ENCODE measurements at places on chromosomes 7 and 10. TPM values are rescaled to one million over a fixed set of nuclear protein-coding genes. Genes with fewer than 3 reads are reported as not detected.

DNA sequence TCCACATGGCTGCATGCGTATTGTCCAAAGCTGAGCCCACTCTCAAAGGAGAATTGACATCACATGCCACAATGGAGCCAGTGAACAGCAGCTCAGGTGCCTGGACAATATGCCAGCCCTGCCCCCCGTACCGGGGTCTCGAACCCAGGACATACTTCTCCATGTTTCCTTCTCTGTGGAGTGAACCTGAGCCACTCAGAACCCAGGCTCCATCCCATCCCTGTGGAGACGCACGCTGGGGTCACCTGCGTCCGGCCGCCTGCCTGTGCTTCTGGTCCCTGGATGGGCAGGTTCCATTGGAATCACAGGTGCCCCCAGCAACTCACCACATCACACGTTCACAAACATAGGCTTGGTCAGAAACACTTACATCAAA lies 229.8 kb downstream of the DNAJB6 start:
- no peak for DNase-seq

- no peak for DNase-seq
Observed at GRCh38 chr7:130135208-130136205, 65.2 kb downstream of the KLHDC10 start.

GRCh38 chr7:25665374-25665773 lies 437.1 kb upstream of the NPVF start:
- DNase-seq = no peak

GRCh38 chr10:131708225-131708880 lies 192.5 kb upstream of the PPP2R2D start:
- DNase-seq = no peak

DNA sequence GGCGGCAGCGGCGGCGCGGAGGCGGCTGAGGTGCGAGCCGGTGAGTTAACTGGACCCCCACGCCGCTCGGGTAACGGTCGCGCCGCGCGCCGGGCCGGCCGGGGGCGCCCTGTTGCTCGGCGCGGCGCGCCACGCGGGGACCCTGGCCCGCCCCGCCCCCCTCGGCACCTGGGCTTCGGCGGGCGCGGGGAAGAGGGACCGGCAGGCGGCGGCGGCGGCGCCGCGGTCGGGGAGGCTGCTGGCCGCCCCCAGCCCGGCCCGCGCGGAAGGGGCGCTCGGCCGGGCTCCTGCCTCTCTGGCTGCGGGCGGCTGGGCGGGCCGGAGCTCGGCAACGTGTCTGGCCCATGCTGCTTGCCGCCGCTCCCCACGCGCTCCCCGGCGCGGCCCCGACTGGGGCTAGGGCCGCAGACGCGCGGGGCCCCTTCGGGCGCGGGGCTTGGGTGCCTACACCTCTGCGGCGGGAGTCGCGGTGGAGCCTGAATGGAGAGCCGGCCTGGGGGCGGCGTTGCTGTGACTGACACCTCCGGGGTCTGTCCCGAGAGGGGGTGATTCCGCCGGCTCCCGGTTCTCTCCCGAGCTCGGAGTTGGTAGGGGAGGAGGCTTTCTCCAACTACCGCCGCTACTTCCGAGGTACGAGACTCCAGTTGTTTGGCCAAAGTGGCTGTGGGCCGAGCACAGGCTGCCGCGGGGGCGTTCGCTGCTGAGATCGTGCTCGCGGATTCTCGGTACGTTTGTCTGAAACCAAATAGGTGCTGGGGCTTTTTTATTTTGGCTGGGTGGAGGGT lies 494 bp downstream of the PALS2 start:
- DNase-seq = no peak

DNA sequence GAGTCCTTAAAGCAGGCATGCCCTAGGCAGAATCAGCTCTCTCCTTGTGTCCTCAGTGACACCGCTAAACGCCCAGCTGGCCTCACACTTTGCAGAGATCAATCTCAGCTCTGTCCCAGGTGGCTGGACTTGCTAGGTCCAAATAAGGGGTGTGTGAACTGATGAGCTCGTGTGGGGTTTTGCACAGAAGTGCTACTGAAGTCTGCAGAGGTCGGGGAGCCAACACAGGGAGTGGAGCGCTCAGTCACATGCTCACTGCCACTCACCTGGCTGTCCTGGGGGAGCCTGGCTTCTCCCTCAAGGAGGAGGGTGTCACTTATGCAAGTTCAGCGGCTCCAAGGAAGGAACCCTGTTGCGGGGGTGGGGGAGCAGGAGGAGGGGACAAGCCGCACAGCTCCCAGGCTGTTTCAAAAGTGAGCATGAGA lies 2.0 kb downstream of the ELN start:
- no peak for DNase-seq

DNA sequence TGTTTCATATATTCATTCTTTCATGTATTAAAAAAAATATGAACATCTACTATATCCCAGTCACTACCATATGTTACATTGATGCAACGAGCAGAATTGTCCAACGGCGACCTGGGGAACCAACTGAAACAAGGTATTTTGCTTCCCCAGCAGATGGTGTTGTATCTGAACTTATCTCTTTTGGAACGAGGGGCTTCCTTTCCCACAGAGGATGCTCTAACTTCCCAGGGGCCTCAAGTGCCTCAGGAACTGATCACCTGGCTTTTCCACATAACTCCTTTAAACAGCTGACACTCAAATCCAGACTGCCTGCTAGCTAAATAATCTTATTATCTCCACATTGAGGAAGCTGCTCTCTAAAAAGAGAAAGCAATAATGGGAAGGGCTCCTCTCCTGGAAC lies 259.3 kb downstream of the HTR7 start:
- DNase-seq = no peak

DNA sequence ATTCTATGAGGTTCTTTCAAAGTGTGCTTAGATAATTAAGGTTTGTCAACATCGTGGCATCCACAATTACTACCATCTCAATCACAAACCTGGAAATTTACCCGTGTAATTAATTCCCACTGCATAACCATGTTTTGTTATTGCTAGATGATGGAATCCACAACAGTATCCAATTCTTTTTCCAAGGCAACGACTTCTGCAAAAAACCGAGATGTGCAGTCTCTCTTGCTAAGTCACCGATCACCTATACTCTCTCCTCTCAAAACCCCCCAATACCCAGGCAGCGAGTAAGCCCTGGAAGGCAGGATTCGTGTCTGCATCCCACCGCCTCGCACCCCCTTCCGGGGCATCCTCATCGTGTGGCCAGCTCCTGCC lies 678 bp upstream of the EIF4H start:
- no peak for DNase-seq

DNA sequence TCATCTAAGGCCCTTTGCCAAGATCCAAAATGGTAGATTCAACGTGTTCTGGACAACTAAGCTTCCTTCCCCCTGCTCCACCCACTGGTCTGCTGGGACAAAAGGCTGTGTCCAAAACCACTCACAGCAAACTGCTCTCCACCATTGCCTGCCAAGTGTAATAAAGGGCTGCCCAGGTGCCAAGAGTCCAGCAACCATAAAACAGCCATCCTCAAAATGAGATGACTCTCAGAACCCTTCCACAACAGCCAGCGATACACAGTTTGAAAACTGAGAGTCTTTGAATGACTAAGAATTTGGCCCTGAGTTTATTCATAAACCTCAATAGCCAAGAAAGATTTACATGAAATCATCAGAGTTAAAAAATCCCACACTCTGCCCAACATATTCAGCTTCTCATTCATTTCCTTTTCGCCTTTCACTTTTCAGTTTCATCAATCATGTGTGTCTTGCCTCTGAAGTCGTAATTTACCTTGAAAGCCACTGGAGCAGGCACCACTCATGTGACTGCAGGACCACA lies 658.1 kb upstream of the MGMT start:
- DNase-seq = no peak

- no peak for DNase-seq
Observed at GRCh38 chr7:98066208-98066607, 40.5 kb upstream of the LMTK2 start.

GRCh38 chr10:81806842-81807241 lies 68.2 kb upstream of the NRG3 start:
- no peak for DNase-seq

- DNase-seq = peak; percentile 23
Observed at GRCh38 chr10:86693721-86694369, 25.5 kb downstream of the LDB3 start.

DNA sequence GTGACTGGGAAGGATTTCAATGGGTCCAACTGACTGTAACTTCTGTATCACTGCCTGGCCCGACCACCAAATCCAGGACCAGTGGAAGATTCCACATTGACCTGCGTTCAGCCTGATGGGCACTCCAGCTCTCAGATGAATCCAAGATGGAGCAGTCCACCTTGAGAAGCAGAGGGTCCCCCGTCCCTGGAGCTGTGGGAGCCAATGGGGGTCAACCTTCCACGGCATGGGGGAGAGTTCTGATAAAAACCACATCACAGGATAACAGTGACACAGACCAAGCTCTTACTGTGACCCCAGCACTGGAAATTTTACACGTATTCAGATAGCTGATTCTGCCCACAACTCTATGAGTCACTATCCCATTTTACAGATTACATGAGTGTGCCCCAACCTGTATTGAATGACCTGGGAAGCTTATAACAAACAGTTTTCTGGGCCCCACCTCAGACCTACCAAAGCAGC lies 11.2 kb downstream of the ZCCHC24 start:
- DNase-seq = no peak

DNA sequence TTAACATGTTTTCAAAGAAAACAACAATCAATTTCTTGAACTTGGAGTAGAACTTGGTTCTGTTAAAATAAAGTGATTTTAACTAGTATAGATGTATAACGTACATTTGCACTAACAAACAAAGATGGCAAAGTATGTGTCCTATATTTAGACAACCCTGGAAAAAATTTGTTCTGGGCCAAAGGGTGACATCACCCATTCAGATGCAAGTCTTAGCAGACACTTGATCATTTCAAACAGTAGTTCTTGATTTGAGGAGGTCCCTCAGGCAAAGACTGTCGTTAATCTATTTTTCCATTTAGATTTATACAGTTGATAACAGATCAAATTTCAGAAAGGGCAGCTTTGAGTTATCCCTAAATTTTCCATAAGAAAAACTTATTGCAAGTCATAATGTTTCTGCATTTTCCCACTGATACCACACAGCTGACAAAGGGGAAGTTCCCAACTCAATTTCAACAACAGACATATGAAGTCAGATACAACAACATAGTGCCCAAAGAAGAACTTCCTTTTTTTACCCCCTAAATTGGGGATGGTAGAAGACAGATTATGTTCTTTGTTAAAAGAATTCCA lies 5.2 kb downstream of the NMT2 start:
- DNase-seq = no peak

- no peak for DNase-seq
Observed at GRCh38 chr10:20254078-20254477, 437.8 kb downstream of the PLXDC2 start.

DNA sequence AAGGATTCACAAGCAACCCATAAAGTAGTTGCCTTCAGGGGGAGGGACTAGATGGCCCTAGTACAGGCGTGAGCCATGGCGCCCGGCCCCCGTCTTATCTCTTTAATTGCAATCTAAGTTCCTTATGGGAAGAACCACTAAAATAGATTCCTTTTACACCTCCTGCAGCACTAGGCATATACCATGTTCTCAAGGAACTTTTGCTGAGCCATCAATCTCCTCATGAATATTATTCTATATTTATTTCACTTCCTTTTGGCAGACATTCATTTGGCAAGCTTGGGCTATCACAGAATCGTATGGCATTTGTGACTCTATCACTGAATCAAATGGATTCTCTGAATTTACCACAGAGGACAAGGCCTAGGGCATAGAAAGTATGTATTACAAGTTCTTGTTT lies 14.8 kb upstream of the DNAJC12 start:
- DNase-seq = no peak

GRCh38 chr10:118865998-118866693 lies 111.4 kb upstream of the CACUL1 start:
- no peak for DNase-seq

- peak; percentile 57 for DNase-seq
Observed at GRCh38 chr10:60139798-60140566, 233.6 kb upstream of the CCDC6 start.

The TMEM270 gene
- not detected for total RNA-seq

The MSMB gene
- not detected for total RNA-seq

The FRMD4A gene
- total RNA-seq = 4.2 TPM

The GPR141 gene
- not detected for total RNA-seq

The ZNF398 gene
- total RNA-seq = 10.2 TPM

The TEX36 gene
- not detected for total RNA-seq

The GAD2 gene
- total RNA-seq = not detected

The TMEM26 gene
- not detected for total RNA-seq

The PTF1A gene
- total RNA-seq = not detected

The BTBD16 gene
- total RNA-seq = 0.45 TPM

The ABCB4 gene
- 0.07 TPM for total RNA-seq

The BRAT1 gene
- 23.6 TPM for total RNA-seq

The HTR5A gene
- not detected for total RNA-seq
